ENCODE measurements at places on chromosomes 13 and 19.

DNA sequence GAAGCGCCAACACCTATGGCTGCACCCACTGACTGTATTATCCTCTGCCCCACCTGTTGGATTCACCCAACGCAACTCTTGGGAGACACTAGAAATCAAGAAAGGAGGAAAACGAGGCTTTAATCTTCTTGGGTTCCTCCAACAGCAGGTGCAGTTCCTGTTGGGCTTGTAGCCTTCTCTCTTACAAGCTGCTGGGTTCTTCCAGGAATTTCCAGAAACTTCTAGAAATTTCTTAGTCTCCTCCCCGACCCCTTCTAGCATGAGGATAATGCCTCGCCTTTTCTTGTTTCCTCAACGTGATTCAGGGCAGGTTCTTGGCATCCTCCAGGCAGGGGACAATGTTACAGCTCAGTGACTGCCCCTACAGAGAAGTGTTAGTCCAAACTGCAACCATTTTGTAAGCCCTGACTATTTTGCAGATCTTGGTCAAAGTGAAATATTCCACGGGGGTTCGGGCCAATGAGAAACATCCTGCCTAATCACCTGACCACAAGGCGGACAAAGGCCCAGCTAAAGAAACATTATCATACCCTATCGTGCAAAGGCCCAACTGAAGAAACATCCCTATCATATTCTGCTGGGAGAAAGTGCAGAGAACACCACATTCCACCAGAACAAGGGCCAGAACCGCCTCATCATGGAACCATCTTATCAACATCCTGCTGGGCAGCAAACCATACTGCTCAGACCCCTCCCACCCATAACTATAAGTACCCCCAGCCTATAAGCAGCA, 614 bp upstream of the PNMA8A start:
- no peak for DNase-seq

GRCh38 chr13:113065406-113066141, 40.0 kb upstream of the F7 start:
- DNase-seq, result no peak

GRCh38 chr13:28684257-28684656, 25.3 kb downstream of the POMP start:
- DNase-seq, result no peak

DNA sequence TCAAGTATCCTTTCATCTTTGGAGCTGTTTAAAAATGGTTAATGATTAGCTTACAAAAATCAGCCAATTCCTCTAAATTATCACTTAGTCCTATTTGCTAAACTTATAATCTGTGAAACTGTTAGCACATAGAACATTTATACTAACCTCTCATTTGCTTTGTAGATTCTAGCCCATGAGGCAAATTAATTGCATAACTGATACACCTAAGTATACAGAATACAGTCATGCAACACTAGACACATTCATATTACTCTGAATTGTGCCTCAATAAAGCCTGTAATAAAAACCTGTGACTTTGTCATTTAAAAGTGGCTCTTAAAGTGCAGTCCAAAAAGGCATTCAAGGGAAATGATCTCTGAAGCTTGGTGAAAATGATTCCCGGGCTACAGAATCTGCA, 21.0 kb downstream of the SERPINE3 start:
- no peak for DNase-seq

GRCh38 chr13:75357576-75358289, 124.2 kb downstream of the TBC1D4 start:
- DNase-seq, result peak; percentile 83

DNA sequence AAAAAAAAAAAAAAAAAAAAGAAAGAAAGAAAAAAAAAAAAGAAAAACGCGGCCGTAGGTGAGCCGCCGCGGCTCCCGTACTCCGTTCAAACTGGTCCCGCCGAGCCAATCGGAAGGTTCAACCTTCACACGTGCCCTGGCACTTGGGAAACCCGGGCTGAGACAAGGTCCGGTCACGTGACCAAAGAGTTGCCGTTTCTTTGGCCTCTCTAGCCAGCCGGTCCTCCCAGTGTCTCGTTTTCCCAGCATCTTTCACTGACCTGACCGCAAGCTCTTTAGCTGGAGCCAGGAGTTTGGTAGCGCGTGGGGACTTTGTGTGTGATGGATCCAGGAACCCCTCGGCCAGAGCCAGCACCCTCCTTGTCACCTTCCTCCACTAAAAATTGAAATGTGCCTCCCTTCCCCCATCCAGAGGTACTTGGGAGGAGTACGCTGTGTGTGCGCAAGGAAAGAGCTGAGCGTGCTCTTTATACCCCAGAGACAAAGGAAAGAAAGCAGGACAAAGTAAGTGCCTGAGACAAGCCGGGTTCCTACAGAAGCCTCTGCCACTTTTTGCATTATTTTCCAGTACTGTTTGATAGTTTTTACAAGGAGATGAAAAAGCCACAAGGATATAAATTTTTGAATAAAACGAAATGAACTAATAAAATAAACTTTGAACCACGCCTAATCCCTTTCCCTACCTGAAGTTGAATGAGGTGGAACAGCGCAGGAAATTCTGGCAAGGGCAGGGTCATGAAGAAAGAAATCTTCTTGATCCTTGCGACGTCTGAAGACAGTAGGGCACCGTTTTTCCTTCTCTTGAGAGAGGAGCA, 959 bp downstream of the TNPO2 start:
- DNase-seq, result peak; percentile 98

- no peak for DNase-seq
These were observed 3.5 kb upstream of the CIRBP start for GRCh38 chr19:1265615-1266128.

DNA sequence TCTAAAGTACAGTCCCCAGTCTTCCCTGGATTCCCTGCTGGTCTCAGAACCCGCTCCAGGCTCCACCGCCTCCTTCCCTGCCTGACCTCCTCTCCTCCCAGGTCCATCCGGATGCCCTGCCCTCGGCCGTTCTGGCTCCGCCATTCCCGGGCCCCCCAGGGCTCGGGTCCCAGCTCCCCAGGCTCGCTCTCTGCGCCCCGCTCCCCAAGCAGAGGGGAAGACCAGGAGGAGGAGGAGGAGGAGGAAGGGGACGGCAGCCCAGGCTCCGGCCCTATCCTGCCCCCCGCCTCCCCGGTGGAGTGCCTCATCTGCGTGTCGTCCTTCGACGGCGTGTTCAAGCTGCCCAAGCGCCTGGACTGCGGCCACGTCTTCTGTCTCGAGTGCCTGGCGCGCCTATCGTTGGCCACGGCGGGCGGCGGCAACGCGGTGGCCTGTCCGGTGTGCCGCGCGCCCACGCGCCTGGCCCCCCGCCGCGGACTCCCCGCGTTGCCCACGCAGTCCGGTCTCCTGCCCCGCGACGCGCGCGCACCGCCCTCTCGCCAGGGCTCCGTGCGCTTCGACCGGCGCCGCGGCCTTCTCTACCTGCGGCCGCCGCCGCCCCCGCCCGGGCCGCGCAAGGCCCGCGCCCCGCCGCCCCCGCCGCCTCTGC, 647 bp downstream of the RNF225 start:
- no peak for DNase-seq

- no peak for DNase-seq
These were observed 16.1 kb downstream of the CARD8 start for GRCh38 chr19:48239582-48240141.

DNA sequence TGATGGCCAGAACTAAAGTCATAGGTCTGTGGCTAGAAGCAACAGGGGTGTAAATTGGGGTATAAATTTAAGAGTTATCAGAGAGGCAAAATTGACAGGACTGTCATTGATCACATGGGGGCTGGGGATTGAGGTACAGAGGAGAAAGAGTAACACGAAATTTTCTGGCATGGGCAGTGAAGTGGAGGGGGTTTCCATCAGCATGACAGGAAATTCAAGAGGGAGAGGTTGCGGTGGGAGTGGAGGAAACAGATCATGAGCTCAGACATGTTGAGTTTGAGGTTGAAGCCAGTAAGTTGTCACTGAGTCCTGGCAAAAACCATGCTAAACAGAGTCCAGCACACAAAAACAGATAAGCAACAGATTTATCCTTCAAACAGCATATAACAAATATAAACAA, 192.1 kb upstream of the TSC22D1 start:
- DNase-seq, result no peak

DNA sequence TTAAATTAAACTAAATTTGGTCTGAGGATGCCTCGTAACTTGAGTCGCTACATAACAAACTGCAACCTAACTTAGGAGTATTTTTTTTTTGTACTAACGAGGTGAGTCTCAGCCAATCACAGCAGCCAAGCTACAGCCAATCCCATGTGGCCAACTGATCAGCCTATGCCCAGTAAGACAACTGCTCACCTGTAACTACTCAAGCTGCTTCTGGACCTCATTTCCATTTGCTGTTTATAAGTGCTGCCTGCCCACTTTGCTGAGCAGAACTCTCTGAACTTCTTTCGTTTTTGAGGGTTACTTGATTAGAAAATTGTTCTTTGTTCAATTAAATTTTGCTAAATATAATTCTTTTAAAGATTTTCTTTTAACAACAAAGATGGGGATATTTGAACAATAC, 3.8 kb downstream of the CPB2 start:
- no peak for DNase-seq

DNA sequence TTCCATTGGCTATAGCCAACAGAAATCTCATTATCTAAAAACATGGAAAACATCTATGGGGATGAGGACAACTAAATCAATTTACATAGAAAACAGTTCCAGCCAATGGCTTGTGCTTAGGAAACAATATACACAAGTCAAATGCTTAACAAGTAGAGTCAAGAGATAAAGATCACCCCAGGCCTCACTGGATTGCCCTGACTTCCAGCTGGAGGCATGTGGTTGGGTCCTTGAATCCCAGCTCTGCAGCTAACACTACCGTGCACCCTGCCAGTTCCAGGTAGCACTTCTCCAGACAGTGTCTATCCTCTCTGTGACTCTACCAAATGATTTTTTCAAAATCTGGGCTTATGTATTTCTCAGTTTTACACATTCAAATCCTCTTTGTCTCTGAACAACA, 80.2 kb downstream of the DOCK9 start:
- DNase-seq, result no peak

GRCh38 chr13:26253262-26253786, 605 bp upstream of the CDK8 start:
- DNase-seq, result no peak

GRCh38 chr13:98471934-98472333, 105.0 kb downstream of the STK24 start:
- no peak for DNase-seq

- DNase-seq, result peak; percentile 92
These were observed 16.0 kb downstream of the SMAD9 start for GRCh38 chr13:36903925-36904595.

- DNase-seq, result no peak
These were observed 955.6 kb downstream of the UQCRFS1 start for GRCh38 chr19:28257396-28257795.

- no peak for DNase-seq
These were observed 1.9 kb downstream of the RETN start for GRCh38 chr19:7670790-7671189.

DNA sequence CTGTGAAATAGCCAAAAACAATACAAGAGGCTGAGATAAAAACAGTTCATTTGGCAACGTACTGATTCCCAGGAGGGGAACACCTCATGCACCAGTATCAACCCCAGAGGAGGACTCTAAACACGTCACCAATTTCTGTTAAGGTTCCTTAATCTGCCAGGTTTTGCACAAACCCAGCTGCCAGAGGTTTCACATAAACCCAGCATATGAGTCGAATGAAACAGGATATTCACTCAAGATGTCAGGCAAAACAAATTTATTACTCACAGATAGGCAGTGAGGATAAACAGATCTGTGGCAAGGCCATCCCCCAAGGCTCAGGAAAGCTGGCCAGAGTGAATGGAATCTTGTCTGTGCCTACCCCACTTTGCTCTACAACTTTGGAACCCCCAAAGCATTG, 210.9 kb downstream of the GPC5 start:
- DNase-seq, result no peak

DNA sequence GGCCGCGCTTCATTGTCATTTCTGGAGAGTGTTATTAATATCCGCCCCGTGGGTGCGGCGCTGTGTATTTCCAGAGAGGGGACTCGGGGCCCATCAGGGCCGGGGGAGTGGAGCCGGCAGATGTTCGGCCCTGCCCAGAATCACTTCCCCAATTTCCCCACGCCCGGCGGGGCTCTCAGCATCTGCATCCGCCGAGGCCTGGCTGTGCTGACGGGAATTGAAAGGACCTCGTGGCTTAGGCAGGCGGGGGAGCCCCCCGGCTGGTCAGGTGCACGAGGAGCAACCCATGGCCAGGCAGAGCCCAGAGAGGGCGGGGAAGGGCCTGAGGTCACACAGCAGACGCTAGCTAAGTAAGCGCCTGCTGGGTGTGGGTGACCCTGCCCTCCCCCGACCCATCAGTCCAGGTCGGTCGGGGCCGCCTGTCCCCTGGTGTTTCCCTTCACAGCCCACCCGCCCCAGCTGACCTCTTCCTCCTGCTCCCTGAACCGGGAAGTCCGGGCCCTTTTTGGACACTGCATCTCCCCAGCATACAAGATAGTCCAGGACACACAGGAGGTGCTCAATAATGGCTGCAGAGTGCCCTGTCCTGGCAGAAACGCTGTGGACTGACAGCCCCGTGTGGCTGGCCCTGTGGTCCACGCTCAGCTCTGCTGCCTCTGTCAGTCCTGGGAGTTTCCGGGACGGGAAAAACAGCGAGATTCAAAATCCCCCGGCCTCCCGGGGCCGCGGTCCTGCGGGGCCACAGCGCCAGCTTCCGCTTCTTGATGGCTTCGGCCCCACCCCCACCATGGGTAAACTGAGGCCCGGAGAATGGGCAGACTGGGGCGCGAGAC, 22.1 kb downstream of the ARID3A start:
- no peak for DNase-seq

DNA sequence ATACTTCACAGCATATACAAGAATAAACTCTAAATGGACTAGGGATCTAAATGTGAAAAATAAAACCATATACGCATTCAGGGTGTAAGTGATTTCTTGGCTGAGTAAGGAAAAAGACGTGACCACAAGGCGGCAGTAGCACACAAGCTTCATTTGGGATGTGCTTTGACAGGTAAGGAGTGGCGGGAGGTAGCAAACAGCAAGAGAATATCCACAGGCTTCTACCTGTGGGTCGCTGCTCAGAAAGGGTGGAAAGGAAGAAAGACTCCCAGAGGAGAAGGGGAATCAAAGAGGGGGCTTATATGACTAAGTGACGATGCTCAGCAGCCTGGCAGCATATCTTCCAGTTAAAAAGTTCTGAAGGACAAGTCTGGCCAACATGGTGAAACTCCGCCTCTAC, 2.5 kb upstream of the ZNF121 start:
- DNase-seq, result peak; percentile 37

DNA sequence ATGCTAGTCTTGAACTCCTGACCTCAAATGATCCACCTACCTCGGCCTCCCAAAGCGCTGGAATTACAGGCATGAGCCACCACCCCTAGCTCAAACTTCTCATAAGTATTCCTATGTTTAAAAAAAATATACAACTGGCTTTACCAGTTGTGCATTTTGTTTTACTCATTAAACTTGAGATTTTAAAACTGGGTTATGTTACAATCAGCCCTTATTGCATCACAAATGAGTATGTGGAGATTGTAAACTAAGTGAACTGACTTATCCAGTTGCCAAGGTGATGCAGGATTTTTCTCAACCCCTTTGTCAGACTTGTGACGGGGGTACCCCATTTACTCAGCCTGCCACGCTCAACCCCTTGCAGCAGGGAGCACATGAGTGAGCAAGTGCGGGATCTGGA, 14.4 kb upstream of the GTF2F2 start:
- DNase-seq, result no peak
